Mucosa of gallbladder (tissue), 1 donor: ENCODE measurements at places on chromosomes 7 and 10.

GRCh38 chr10:14971867-14972448 lies 12.8 kb downstream of the MEIG1 start:
- peak; percentile 14 for DNase-seq

DNA sequence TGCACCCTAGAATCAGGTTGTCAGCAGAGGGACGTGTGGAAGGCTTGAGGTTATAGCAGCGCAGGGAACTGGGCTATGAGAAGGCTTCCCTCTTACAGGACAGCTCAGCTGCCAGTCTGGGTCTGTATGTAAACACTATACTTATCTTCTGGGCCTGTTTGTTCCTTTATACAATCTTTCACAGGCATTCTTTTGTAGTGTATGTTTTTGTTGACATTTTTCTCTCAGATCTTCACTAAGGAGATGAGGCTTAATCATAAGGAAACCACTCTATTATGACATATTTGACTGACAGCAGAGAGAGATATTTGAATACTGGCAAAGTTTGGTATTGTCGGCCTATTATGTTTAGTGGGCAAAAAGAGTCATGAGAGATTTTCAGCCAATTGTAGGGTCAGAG lies 929 bp downstream of the GBF1 start:
- DNase-seq: no peak

DNA sequence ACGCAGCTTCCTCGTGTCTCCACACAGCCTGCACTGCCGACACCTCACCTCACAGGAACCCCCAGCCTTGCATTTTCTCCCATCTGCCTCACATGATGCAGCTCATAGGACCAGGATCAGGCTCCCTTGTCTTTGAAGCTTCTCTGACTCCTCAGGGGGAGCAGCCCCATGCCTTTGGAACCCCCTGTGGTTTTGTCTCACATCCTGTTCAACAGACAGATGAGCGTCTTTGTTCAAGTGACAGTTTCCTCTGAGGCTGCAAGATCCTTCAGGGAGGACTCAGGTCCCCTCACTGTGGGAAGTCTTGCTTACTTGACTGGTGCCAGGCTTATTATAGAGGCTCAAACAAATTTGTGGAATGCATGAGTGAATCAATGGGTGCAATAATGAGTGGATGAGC lies 667.1 kb downstream of the INHBA start:
- DNase-seq: no peak

- no peak for DNase-seq
Observed at GRCh38 chr10:9244864-9245263, 1190.4 kb downstream of the GATA3 start.

DNA sequence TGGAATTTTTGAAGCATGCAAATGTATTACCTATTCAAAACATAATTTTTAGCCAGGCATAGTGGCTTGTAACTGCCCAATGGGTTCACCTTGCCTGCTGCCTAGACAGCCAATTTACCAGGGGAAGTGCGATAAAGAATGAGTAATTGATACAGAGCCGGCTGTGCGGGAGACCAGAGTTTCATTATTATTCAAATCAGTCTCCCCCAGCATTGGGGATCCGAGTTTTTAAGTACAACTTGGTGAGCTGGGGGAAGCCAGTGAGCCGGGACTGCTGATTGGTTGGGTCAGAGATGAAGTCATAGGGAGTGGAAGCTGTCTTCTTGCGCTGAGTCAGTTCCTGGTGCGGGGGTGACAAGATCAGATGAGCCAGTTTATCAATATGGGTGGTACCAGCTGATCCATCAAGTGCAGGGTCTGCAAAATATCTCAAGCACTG lies 29.1 kb upstream of the NRBF2 start:
- no peak for DNase-seq

DNA sequence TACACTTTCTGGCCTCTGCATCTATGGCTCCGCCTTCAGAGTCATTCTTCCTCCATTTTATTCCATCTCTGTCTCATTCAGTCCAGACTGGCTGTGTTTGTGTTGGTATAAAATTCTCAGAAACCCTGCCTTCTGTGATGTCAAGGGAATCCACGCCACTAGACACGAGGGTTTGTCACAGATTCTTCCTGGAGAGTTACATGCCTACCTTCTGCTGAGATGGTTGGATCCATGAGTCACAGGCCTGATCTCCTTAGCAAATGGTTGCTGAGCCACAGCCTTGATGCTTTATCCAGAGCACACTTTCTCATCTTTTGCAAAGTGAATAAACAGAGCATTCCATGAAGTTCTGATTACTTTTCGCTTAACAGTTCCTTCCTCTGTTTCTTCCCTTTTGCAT lies 35.9 kb upstream of the TSPAN33 start:
- DNase-seq: no peak
